ENCODE measurements at places on chromosomes 6 and 20.

- no peak for DNase-seq
These were observed 880 bp downstream of the ADNP start for GRCh38 chr20:50930139-50930975.

- DNase-seq: no peak
These were observed 917 bp upstream of the TEAD3 start for GRCh38 chr6:35497571-35498421.

GRCh38 chr6:43296780-43297497 lies 1.1 kb upstream of the SLC22A7 start:
- no peak for DNase-seq

- no peak for DNase-seq
These were observed 333.7 kb downstream of the ZFAND3 start for GRCh38 chr6:38153076-38153797.

DNA sequence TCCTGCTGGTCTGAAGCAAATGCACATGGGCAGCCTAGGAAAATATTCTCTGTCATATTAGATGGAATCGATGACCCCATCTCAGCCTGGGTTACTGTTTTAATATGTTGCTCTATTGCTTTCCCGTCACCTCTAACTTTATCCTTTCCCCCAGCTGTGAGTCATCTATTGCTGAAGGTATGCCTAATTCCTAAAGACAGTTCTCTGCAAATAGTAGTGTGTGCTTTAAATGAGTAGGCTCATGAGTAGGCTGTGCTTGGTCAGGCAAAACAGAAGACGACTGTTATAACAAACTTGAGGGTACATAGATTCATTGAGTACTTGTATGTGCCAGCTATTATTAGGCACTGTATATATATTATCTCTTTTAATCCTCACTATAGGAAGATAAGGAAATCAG lies 47.2 kb downstream of the CTNNBL1 start:
- no peak for DNase-seq

Data from non-pigmented ciliary epithelial cell (primary cell).